ENCODE measurements at places on chromosomes 11 and 22.

- no peak for DNase-seq
Measured at GRCh38 chr22:30277547-30278344, 11.1 kb upstream of the OSM start.

- DNase-seq: peak; percentile 39
Measured at GRCh38 chr11:111795334-111795985, 29.3 kb upstream of the PPP2R1B start.

DNA sequence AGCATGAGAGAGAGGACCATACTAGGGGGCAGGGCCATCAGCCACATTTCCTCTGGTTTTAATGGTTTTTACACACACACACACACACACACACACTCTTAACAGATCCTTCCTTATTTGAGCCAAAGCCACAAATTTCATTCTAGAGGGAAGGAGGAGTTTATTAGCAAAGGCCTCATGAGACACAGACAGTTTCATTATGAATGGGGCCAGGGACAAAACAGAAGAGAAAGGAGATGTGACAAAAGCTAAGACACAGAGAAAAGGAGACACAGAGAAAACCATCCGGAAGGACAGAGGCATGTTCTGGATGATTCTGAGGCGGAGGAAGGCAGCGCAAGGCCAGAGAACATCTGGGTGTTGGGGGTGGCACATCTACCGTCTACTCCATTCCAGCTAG lies 32.2 kb upstream of the ARFGAP3 start:
- DNase-seq: no peak

GRCh38 chr22:49967706-49968208 lies 7.2 kb downstream of the PIM3 start:
- no peak for DNase-seq

DNA sequence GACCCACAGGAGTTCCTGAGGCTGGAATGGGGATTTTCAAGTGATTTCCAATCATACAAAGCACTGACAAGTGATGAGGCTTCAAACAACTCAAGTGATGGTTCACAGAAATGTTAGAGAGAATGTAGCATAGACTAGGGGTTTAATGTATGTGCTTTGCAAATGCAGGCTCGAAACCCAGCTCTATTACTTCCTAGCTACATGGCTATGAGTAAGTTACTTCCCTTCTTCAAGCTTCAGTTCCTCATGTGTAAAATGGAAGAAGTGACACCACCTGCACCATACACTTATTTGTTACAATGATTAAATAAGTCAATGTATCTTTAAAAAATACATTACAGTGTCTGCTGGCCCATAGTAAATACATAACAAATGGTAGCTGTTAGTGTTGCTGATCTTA lies 139.8 kb downstream of the CCDC81 start:
- DNase-seq: no peak

DNA sequence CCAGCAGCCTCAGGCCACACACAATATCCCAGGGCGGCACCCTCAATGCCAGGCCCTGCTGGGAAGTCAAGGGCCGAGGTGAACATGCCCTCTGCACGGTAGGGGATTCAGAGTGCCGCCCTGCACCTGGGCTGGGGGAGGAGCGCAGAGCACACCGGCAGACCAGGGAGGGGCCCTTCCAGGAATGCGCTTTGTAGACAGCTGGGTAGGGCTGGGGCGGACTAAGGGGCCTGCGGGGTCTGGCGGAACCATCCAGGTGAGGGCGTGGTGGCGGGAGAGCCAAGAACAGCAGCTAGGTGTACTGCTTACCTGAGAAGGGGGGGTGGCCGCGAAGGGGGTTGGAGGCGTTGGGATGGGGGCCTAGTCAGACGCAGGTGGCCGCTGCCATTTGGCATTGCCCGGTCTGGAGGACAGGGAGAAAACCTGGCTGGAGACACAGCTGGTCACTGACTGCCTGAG lies 26.0 kb downstream of the DUSP8 start:
- DNase-seq: no peak

DNA sequence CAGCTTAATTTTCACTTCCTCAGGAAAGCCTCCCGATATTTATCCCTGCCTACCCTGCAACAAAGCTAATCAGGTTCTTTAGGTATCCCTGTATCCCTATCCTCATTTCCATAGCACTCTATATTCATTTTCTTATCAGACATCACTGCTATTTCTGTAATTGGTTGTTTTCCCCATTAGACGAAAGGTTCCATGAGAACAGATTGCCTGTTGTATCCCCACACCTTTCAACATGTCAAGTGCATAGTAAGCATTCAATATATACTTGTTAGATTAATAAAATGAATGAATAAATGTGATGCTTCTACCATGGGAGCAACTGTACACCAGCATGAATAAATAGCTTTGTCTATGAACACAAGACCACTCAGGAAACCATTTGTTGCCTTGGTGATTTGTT lies 499.8 kb downstream of the DLG2 start:
- no peak for DNase-seq

- no peak for DNase-seq
Measured at GRCh38 chr11:1231396-1232020, 8.6 kb downstream of the MUC5B start.

DNA sequence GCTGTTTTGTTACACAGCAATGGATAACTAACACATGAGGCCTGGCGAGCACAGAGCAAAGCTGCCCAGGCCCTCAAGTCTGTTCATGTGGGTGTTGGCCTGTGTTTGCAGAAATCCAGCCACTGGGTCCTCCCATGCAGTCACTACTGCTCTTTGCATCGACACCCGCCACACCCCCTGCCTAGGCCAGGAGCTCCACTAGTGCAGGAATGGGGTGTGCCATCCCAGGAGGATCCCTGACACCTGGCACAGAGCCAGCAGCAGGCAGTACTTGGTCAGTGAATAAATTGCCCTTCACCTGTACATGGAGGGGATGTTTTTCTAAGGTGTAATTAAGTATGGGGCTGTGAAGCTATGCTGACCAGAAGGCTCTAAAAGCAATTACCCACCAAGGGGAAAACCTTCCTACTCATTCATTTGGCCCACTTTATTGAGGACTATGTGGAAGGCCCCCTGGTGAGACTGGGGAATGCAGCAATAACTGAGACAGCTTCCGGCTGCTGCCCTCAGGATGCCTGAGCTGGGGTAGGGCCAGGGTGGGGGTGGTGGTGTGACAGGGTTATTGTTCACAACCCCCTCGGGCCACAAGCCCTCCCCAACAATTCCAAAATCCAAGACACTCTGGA lies 160.8 kb downstream of the CRYBB2 start:
- DNase-seq: no peak

GRCh38 chr11:22510010-22510409 lies 115.6 kb downstream of the FANCF start:
- DNase-seq: no peak

- no peak for DNase-seq
Measured at GRCh38 chr11:46247659-46248058, 29.8 kb upstream of the CREB3L1 start.

DNA sequence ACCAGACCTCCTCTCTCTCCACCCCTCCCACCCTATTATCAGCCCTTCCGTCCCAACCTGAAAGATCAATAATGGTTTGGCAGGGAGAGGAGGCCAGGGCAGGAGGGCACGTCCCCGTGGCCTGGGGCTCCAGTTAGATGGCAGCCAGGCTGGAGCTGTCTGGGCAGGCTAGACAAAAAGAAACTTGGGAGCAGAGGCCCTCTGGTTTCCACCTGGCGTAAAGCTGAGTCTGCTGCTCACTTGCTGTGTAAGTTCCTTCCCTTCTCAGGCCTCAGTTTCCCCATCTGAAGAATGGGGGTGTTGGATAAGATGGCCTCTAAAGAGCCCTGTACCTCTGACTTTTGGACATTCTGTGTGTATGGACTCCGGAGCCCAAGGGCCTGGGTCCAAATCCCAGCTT lies 3.8 kb upstream of the RHOD start:
- DNase-seq: no peak

GRCh38 chr11:118147502-118147901 lies 5.1 kb downstream of the SCN4B start:
- DNase-seq: no peak
